Activated CD8-positive, alpha-beta memory T cell treated with anti-CD3 and anti-CD28 coated beads, Interleukin-2, amount 10 ng/mL, durations not matched to agents 7 days and 5 days (primary cell): ENCODE measurements at places on chromosomes 5 and 9. TPM values are rescaled to one million over a fixed set of nuclear protein-coding genes. Genes with fewer than 3 reads are reported as not detected.

Gene UBLCP1
- 31.0 TPM for total RNA-seq

Gene ECM2
- not detected for total RNA-seq

Gene SAPCD2
- total RNA-seq = 40.1 TPM

Gene GLRA1
- not detected for total RNA-seq

Gene EQTN
- not detected for total RNA-seq

Gene FCN2
- not detected for total RNA-seq

DNA sequence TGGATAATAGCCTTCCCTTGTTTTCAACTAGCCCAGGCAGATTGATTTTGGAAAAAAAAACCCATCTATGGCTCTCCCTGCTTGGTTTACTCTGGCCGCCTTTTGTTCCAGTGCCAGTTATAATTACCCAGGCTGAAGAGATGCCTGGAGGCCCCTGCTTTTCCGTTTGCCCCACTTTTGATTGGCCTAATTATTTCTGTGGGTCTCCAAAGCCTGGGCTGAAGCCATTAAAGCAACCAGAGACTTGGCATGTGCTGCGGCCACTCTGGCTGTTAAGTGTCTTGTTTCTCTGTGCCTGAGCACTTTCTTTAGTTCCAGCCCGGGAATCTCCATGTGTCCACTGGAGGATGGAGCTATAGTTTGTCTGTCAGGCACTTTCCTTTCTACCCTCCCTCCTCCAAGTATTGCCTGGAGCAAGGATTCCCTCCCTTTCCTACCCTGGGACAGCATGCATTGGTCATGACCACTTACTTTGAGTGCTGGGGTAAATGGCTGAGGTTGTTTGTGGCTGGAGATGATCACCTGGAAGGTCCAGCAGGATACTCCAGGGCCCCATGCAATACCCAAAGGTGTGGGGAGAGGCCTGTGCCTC, 105.1 kb upstream of the CTSL start:
- H3K27ac ChIP-seq = no peak overlapping the region
- H3K4me1 ChIP-seq = no peaks in the 10 kb centered on the region
- H3K27me3 ChIP-seq = no peaks in the 10 kb centered on the region
- no peak overlapping the region for H3K4me3 ChIP-seq
- DNase-seq = no peak

DNA sequence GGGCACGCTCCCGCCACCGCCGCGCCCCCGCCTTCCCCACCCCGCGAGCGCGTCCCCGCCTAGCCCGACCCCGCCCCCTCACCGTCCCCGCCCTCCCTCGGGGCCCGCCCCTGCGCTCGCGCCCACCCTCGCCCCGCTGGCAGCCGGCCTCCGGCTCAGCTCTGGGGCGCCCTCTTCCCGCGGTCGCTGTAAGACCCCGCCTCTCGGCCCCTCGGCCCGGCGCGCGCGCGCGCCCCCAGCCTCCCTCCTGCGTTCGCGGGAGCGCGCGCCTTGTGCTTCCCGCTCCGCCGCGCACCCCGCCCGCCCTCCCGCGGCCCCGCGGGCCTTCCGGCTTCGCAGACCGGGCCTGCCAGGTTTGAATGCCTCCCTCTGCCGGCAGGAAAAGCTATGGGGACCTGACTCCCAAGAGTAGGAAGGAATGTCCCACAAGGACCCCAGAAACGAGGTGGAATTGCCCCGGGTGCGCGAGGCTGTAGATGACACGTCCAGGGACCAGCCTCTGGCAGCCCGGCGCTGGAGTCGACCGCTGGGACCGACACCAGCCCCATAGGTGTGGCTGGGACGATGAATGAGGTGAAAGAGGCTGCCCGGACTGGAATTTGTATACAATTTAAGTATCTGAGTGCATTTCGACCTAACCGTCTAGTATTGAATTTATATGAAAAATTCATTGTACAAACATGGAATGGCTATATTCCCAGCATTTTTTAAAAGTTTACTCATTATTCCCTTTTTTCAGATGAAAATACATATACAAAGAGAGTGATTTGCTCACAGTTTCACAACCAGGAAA, 416 bp upstream of the PTBP3 start:
- peaks cover 3% of the 10 kb centered on the region for H3K36me3 ChIP-seq
- peak; percentile 95 for DNase-seq
- H3K4me3 ChIP-seq = peak overlapping the region; percentile 94

DNA sequence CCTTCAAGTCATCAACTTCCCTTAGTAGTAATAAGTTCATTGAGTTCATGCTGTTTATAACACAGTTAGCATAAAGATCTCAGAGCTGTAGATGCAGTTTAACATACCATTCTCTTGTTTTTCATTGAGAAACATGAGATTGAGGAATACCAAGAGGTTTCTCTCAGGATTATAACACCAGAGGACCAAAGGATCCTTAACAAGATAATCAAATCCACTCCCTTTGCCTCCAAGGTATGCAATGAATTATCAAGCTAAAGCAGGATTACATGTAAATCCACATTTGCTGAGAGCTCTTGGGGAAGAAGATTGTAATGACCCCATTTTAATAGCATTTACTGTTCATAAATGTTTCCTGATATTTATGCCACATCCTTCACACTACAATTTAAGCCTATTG, 35.1 kb upstream of the DAB2 start:
- H3K27me3 ChIP-seq = peaks cover 47% of the 10 kb centered on the region
- H3K4me3 ChIP-seq = no peak overlapping the region
- DNase-seq = no peak
- peaks cover 3% of the 10 kb centered on the region for H3K4me1 ChIP-seq
- no peak overlapping the region for H3K27ac ChIP-seq

DNA sequence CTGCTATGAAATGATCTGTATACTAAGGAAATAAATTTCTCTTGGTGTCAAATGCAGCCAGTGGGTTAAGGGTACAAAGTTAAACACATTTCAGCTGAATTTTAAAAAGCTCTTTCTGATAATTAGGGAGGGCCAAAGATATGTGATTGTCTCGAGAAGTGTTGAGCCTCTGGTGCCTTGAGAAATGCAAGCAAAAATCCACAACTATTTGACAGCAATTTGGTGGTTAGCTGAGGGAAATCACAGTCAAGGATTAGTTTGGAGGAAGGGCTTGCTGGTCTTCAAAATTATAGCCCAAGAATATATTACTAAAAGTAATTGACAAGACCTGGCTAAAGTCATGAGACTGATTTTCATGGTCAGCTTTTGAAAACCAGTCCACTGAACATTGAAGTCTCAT, 255.7 kb upstream of the PPP1R2B start:
- no peak overlapping the region for H3K27ac ChIP-seq
- peaks cover 4% of the 10 kb centered on the region for H3K27me3 ChIP-seq
- no peaks in the 10 kb centered on the region for H3K36me3 ChIP-seq
- no peaks in the 10 kb centered on the region for H3K4me1 ChIP-seq

DNA sequence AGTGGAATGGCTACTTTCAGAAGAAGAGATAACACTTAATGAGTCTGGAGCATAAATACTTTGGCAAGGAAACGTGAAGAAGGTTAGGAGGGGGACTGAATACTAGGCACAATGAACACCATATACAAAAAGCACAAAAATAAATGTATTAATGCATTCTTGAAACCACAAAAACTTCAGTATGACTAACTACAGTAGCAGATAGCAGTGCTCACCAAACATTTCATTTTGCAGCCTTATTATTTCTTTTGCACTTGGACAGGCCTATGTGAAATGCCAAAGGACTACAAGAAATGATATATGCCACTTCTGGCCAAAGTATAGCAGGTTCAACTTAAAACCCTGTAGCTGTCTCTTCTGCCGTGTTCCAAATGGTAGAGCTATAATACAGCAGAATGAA, 26.3 kb downstream of the UBQLN1 start:
- no peak for DNase-seq
- H3K4me1 ChIP-seq = peaks cover 34% of the 10 kb centered on the region
- no peaks in the 10 kb centered on the region for H3K27me3 ChIP-seq
- no peak overlapping the region for H3K27ac ChIP-seq

DNA sequence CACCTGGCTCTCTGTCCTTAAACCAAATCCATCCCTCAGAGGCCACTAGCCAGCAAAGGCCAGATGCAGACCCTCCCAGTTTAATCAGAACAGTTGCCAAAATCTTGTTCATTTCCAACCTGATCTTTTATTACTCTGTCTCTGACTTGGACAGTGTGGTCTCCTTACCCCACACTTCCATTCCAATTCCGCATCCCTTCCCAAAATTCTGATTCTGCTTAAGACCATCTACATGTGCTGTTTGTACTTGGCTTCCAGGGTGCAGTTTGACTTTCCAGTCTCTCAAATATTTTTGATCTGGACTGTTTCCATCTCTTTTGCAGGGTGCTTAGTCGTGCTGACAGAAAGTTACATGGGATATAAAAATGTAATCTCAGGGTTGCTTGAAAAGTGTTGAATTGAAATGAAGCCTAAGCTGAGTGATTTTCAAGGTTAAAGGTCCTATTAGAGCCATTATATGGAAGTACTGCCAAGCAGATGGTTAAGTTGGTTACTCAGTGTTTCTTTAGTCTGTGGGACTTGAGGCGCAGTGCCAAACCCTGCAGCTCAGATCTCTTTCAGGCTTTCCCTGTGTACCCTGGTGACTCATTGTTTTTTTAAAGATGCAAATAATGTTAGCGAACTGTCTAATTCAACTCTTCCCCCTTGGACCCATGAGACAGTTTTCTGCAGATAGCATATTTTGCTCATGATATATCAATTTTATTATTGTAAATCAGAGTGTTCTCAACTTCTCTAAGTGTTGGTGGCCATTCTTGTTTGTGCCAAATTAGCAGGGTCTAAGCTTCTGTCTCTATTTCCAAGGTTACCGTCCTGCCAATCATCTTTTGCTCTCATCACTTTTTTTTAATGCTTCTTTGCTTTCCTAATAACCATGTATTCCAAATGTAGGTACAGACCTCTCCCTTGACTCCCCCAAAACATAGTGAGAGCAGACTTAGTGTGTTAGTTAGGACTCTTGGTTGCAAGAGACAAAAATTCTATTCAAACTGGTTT, 18.2 kb upstream of the DCP2 start:
- no peak overlapping the region for H3K4me3 ChIP-seq
- H3K27me3 ChIP-seq = peaks cover 6% of the 10 kb centered on the region

GRCh38 chr5:93355691-93356090, 225.3 kb downstream of the NR2F1-AS1 start:
- H3K27ac ChIP-seq = no peak overlapping the region
- DNase-seq = no peak
- H3K36me3 ChIP-seq = no peaks in the 10 kb centered on the region
- H3K4me1 ChIP-seq = no peaks in the 10 kb centered on the region

GRCh38 chr5:99815-100214, 7.8 kb downstream of the PLEKHG4B start:
- DNase-seq = no peak
- peaks cover 24% of the 10 kb centered on the region for H3K27me3 ChIP-seq

DNA sequence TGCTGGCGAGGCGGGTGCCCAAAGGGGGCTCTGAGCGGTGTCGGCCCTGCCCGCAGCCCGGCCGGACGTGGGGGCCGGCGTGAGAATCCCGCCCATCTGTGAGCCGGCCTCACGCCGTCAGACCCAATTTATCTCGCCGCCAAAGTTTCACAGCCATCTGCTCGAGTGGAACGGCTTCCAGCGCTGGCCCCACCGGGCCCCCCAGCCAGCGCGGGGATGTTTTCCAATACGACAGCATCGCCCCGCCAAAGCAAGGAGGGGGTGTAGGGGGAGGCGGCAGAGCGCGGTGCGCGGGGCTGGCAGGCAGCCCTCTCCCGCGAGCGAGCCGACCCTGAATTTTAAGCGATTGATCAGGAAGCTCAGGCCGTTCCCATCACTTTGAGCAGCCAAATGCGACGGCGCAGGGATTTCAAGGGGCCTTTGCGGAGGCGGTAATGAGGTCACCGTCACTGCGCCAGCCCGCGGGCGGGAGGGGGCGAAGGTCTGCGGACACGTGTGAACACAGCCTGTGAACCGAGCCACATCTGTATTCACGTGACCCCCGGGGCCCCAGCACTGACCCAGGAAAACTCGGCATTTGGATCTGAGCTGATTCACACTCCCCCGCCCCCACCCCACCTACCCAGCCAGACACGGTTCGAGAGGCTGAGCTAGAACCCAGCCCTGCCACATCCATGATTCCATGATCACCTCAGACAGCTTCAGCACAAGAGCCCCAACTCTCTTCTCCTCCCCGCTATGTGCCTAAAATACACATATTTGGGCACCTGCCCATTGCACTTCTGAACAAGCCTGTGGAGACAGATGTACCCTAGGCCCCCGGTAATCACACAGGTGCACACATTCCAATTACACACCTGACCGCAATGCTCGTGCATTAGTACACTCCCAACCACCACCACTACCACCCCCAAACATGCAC, 47.8 kb upstream of the PSD2 start:
- no peaks in the 10 kb centered on the region for H3K36me3 ChIP-seq
- H3K27ac ChIP-seq = no peak overlapping the region
- peaks cover 20% of the 10 kb centered on the region for H3K4me1 ChIP-seq
- peaks cover 38% of the 10 kb centered on the region for H3K27me3 ChIP-seq
- peak; percentile 62 for DNase-seq

DNA sequence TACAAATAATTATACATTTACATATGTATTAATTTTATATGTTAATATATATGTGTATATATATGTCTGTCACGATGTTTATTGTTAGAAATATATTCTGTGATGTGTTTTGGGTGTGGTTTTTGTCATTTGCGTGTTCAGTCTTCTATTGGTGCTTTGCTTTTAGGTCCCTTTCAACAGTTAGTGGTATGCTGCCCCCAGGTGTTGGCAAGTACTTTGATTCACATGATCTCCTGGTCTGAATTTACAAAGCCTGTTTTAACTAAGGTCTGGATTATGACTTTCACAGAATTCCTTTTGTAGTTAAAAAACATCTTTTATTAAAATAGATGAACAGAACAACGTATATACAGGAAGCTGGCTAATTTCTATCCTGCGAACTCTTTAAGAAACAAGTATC, 271.5 kb downstream of the CCDC171 start:
- H3K4me1 ChIP-seq = no peaks in the 10 kb centered on the region
- H3K27me3 ChIP-seq = no peaks in the 10 kb centered on the region
- no peaks in the 10 kb centered on the region for H3K36me3 ChIP-seq
- no peak overlapping the region for H3K27ac ChIP-seq
- no peak for DNase-seq

- H3K36me3 ChIP-seq = no peaks in the 10 kb centered on the region
- H3K27me3 ChIP-seq = peaks cover 37% of the 10 kb centered on the region
- DNase-seq = no peak
- H3K4me1 ChIP-seq = no peaks in the 10 kb centered on the region
- no peak overlapping the region for H3K27ac ChIP-seq
Observed at GRCh38 chr9:91972711-91973110, 22.7 kb upstream of the ROR2 start.

DNA sequence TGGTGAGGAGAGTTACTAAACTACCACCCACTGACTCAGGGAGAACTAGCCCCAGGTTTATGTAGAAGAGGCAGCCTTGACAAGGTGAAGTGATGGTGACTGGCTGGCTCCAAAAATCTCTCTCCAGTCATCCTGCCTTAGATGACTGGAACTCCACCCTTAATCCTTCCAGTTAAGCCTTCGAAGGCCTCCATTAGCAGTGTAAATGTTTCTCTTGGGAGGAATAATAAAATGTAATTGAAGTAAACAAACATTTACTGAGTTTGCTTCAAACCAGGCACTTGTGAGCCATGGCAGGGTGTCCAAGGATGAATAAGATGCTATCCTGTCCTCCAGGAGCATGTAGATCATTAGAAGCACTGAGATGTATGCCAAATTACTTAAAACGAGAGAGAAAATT, 35.5 kb downstream of the ASTN2 start:
- no peaks in the 10 kb centered on the region for H3K27me3 ChIP-seq
- no peak overlapping the region for H3K27ac ChIP-seq
- H3K4me3 ChIP-seq = no peak overlapping the region
